ENCODE measurements at places on chromosomes 2 and 18.

GRCh38 chr2:26150243-26150642 lies 22.6 kb upstream of the GAREM2 start:
- no peak for DNase-seq

- DNase-seq = no peak
These were observed 33.1 kb upstream of the REG3G start for GRCh38 chr2:78992451-78992806.

GRCh38 chr2:127362971-127363370 lies 24.8 kb downstream of the MAP3K2 start:
- DNase-seq = no peak

- DNase-seq = no peak
These were observed 7.4 kb downstream of the EPAS1 start for GRCh38 chr2:46304635-46305034.

DNA sequence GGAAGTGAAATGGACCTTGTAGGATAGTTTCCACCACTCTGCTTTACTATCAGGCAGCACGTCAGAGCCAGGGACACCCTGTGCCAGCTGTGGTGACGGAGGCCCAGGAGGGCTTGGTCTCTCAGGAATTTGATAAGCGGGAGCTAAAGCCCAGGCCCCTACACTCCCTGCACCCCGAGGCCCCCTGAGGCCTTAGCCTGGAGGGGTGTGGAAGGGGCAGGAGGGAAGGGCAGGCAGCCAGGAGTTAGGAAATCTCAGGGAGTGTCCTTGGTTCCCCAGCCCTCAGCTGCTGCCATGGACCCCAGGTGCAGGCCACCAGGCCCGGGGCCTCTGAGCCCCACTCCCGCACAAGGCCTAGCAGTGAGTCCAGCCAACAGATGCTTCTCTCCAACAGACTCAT lies 38.2 kb downstream of the PDIA6 start:
- DNase-seq = no peak

DNA sequence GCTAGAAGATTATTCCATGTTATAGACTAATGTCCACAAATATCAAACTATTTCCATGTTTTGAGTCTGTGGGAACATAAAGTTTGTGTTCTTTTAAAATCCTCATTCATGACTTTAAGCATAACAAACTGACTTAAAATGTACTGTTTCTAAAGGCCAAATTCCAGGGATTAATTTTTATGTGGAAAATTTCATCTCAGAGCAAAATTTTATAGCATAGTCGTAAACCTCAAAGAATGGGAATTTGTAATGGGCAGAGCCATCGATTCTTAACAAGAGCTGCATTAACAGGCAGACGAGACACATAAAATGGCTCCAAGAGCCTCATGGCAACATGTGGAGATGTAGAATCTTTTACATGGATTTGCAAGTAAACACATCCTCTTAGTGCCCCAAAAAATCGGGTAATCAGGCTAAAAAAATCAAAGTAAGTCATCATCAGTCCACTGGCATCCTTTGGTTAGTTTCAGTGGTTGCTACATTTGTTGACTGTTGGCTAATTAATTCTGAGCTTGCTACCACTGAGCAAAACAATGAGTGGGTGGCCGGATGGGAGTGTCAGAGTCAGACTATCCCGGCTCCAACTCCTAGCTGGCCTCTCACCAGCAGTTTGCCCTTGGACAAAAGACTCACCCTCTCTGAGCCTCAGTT lies 119.6 kb downstream of the FAM210A start:
- DNase-seq = no peak

DNA sequence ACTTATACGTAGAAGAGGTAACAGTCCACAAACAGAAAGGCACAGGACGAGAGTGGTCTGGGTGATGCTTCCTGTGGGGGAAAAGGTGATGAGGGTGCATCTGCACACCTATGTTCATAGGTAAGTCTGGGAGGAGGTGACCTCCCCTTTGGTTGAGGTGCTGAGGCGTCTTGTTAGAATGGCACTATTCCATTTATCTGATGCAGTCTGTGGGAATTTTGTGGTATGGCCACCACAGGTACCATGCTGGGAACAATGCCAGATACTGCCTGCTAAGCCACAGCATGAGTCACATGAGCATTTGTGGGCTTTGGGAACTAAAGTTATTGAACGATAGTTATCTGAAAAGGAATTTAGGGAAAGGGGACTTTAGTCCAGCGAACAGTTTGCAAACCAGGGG lies 27.9 kb downstream of the IL37 start:
- DNase-seq = no peak

DNA sequence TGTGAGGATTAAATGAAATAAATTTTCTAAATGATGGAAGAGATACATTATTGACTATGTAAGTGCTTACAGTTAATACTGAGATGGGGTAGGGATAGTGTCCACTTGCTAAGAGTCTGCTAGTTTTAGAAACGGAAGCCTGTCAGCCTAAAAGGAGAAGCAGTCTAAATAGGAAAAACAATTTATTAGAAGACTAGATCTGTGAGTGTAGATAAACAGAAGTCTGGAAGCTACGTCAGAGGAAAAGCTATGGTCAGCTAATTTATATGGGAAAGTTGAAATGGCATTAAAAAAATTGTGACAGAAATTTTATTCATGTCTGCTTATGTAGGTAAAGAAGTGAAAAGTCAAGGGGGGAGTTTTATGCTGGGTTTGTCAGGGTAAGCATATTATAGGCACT lies 1338.4 kb upstream of the CHAC2 start:
- DNase-seq = no peak

GRCh38 chr2:68855550-68855949 lies 15.6 kb downstream of the BMP10 start:
- no peak for DNase-seq

DNA sequence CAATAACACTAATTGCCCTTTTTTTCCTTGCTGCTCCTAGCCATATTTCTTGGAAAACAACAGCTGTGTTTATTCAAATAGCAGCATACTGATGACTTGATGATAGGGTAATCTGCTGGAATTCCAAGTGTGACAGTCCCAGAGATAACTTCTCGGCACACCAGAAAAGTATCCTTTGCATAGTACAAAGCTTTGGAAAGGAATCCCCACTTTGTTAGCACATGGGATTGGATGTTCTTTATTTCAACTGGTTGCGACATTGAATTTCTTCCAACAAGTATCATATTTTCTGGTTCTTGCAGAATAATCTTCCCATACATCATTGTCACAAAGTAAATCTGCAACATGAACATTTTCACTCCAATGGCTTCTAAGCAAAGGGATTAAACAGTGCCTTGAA lies 445.8 kb upstream of the ACVR2A start:
- no peak for DNase-seq

GRCh38 chr18:50594942-50595341 lies 35.1 kb downstream of the MAPK4 start:
- DNase-seq = no peak

GRCh38 chr2:61750624-61751023 lies 103.2 kb downstream of the FAM161A start:
- no peak for DNase-seq

- no peak for DNase-seq
These were observed 68.1 kb downstream of the BOD1L2 start for GRCh38 chr18:57214976-57215375.

DNA sequence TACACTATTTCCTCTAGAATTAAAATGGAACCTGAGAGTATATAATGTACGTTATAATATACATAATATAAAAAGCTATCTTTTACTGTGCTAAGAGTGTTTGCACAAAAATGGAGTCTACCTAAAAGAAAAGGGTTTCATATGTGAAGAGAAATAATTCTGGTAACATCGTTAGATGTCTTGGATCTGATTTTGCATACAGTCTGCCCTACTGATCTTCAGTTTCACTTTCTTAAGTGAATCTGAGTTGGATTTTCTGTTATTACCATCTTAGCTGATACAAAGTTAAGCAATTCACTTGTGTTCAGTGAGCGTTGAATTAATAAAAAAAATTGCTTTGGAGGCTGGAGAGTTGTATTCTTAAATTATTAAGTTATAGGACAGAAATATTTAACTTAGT lies 502.1 kb upstream of the TMEFF2 start:
- DNase-seq = no peak

- DNase-seq = no peak
These were observed 670.7 kb downstream of the ERBB4 start for GRCh38 chr2:211867845-211868451.

GRCh38 chr2:163644238-163644637 lies 91.6 kb downstream of the FIGN start:
- DNase-seq = no peak

- no peak for DNase-seq
These were observed 70.4 kb downstream of the RHBDD1 start for GRCh38 chr2:226906163-226906693.

- no peak for DNase-seq
These were observed 52.7 kb downstream of the PTGR3 start for GRCh38 chr18:75156139-75156750.

DNA sequence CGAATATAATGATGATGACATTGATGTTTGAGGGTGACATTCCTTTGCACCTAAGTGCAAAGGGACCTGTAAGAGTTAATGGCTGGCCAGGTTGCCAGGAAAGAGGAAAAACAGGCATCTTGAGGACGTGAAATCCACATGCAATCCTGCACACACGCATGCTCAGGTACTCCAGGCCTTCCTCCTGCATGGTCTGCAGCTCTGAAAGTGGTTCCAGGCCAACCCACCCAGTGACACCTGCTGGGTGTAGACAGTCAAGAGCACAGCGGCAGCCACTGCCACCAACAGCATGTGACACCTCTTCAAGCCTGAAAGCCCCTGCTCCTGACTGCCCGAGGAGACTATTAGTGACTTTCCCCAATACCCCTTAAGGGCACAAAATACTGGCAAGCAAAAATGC lies 101.6 kb downstream of the PIEZO2 start:
- no peak for DNase-seq

- DNase-seq = no peak
These were observed 62.9 kb downstream of the ACKR3 start for GRCh38 chr2:236632295-236633218.

GRCh38 chr2:42102024-42102590 lies 54.3 kb downstream of the PKDCC start:
- peak; percentile 95 for DNase-seq

GRCh38 chr2:60356346-60356745 lies 197.1 kb downstream of the BCL11A start:
- no peak for DNase-seq

DNA sequence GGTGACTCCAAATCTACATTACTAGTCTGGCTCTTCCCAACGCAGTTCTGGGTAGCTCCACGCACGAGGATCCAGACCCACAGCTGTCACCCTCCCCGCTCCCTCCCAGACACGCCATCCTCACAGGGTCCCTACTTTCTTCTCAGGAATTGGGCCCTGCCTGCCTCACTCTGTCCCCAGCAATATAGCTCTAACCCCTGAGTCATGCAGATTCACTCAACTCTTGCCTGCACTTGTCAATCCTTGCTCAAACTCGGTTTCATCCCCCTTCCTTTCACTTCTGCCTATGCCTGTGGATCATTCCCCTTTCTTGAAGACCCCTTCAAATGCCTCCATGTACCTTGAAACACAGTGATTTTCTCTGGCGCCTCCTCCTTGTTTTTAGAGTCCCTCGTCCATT lies 5.0 kb downstream of the ST8SIA5 start:
- DNase-seq = no peak

DNA sequence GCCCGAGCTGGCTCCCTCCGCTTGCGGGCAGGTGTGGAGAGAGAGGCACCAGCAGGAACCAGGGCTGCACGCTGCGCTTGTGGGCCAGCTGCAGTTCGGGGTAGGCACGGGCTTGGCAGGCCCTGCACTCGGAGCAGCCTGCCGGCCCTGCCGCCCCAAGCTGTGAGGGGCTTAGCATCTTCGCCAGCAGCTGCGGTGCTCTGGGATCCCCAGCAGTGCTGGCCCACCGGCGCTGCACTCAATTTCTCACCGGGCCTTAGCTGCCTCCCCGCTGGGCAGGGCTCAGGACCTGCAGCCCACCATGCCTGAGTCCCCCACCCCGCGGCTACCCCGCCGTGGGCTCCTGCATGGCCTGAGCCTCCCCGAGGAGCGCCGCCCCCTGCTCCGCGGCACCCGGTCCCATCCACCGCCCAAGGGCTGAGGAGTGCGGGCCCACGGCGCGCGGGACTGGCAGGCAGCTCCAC lies 434.4 kb upstream of the RGPD4 start:
- no peak for DNase-seq

DNA sequence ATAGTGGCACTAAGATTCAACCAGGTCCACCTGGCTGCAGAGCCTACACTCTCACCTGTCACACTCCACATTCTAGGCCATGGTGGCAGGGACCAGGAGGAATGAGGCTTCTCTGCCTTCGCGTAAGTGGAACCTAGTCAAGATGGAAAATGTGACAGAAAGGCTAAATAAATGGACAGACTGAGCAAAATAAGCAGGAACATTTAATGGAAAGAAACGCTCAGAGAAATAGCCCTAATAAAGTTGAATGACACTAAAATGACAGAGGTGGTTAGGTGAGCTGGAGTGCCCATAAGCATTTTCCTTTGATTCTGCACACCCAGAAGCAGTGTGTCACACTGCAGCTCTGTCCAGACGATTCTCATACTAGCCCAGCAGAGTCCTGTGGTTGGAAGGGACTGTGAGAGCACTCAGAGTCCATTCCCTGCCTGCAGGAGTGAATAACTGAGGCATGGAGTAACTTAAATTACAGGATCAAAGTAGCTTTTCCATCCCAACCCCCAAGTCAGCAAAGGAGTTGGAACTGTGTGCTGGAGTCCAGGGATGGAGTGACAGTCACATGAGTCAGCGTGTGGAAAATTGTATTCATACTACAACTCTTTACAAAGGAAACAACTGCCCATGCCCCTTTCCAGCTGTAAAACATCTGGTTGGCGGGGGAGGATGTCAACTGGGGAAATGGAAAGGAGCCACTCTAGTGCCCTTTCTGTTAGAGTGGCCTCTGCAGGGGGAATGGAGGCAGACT lies 105.4 kb upstream of the LGALSL start:
- no peak for DNase-seq

DNA sequence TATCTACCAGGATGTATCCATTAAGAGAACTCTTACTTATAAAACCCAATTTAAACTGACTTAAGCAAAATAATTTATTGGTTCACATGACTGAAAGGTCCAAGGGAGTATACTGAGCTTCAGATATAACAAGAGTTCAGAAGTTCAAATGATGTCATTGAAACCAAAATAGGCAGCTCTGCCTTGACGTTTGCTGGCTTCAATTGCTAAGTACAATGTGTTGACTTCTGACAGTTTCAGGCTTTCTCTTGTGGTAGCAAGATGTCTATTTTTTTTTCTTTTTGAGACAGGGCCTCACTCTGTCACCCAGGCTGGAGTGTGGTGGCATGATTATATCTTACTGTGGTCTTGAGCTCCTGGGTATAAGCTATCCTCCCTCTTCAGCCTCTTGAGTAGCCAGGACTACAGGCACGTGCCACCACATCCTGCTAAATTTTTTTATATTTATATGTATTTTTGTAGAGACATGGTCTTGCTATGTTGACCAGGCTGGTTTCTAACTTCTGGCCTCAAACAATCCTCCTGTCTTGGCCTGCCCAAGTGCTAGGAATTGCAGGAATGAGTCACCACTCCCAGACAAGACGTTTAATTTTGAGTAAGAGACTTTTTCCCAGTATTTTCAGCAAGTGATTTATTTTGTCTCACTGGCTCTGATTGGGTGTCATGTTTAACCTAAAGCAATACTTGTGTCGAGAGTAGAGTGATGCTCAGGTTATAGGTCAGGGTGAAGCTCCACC lies 184.8 kb downstream of the NR4A2 start:
- DNase-seq = no peak
